Left lung (tissue), 14 donors: ENCODE measurements at places on chromosomes 11 and 22. TPM values are rescaled to one million over a fixed set of nuclear protein-coding genes. Genes with fewer than 3 reads are reported as not detected.

CRACR2B gene
- 22.6 TPM for total RNA-seq

DNA sequence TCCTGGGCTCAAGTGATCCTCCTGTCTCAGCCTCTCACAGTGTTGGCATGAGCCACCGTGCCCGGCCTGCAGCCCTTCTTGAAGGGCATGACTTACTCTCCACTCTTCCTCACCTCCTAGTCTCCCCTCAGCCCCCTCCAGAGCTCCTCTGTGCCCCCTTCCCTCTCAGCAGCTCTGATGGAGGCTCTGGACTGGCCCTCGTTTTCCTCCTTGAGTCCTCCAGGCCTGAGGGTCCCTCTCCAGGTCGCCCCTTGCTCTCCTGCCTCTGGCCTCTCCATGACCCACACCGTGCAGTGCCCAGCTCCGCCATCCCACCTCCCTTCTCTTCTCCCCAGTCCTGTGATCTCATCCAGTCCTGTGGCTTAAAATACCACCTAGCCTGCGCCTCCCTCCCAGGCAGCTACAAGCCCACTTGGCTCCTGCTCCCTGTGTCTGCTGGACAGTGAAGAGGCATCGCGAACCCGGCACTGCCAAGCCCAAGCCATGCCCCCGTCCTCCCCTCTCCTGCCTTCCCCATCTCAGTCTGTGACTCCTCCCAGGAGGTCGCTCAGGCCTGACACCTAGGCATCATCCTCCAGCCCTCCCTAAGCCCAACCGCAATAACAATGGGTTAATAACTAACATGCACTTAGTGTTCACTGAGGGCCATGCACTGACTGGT lies 11.9 kb downstream of the KCNJ4 start:
- no peak overlapping the region for H3K4me3 ChIP-seq
- H3K27me3 ChIP-seq, result peaks cover 67% of the 10 kb centered on the region
- no peaks in the 10 kb centered on the region for H3K4me1 ChIP-seq
- no peaks in the 10 kb centered on the region for H3K36me3 ChIP-seq

TRIM6 gene
- total RNA-seq, result 6.2 TPM

- no peak overlapping the region for H3K4me3 ChIP-seq
- no peaks in the 10 kb centered on the region for H3K27me3 ChIP-seq
- no peak overlapping the region for H3K27ac ChIP-seq
- DNase-seq, result no peak
- no peaks in the 10 kb centered on the region for H3K4me1 ChIP-seq
- H3K36me3 ChIP-seq, result no peaks in the 10 kb centered on the region
These were observed 203.7 kb downstream of the ARHGAP42 start for GRCh38 chr11:100890789-100891188.

GRCh38 chr22:44188986-44189630 lies 8.4 kb downstream of the PARVG start:
- H3K27me3 ChIP-seq, result peaks cover 6% of the 10 kb centered on the region
- no peak overlapping the region for H3K27ac ChIP-seq
- no peaks in the 10 kb centered on the region for H3K36me3 ChIP-seq
- no peak overlapping the region for H3K4me3 ChIP-seq
- H3K4me1 ChIP-seq, result peaks cover 25% of the 10 kb centered on the region

DNA sequence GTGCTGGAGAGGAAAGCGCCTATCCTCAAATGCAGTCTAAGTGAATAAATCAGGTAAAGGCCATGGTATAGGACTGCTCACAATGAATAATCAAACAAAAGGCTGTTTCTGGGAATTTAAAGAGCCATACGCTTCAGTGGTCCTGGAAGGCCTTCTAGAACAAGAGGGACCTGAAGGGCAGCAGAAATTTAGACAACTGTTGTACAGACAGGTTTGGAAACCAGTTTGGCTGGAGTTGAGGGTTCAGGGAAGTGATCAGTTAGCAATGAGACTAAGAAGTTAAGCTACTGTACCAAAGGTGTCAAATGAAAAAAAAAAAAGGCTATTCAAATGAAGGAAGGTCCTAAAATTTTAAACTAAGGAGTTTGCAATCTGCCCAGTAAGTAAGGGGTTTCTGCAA lies 56.6 kb upstream of the SCUBE2 start:
- no peak for DNase-seq
- H3K4me1 ChIP-seq, result no peaks in the 10 kb centered on the region
- H3K27ac ChIP-seq, result no peak overlapping the region
- no peaks in the 10 kb centered on the region for H3K27me3 ChIP-seq
- peaks cover 100% of the 10 kb centered on the region for H3K36me3 ChIP-seq
